LoVo (cell line): ENCODE measurements at places on chromosomes 3 and 15.
A peak's percentile ranks its signal among the peaks of the same experiment; 100 is the strongest.

GRCh38 chr15:79091204-79091867, 756 bp upstream of the RASGRF1 start:
- DNase-seq, result no peak

GRCh38 chr3:152742368-152743347, 92.3 kb upstream of the P2RY1 start:
- DNase-seq, result no peak

- DNase-seq, result no peak
Measured at GRCh38 chr3:33313331-33313730, 36.1 kb downstream of the FBXL2 start.

- no peak for DNase-seq
Measured at GRCh38 chr15:29121907-29122306, 147.7 kb downstream of the NSMCE3 start.

- DNase-seq, result no peak
Measured at GRCh38 chr3:158430968-158431367, 140.0 kb upstream of the MLF1 start.

DNA sequence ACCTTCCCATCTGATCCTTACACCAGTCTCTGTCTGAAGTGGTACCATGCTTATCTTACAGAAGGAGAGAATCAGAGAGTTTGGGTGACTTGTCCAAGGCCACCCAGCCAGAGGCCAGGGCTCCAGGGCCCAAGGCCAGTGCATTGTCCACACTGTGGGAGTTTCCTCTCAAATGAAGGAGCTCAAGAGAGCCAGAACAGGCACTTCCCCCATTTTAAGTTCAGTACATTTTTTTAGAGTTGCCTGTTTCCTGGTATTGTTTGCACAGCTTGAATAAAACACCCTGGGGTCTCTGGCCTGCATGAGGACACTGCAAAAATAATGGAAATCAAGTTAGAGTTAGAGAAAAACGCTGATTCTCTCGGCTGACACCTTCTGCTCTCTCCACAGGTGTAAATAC, 284.0 kb downstream of the SQOR start:
- no peak for DNase-seq

- no peak for DNase-seq
Measured at GRCh38 chr15:57505056-57505715, 86.5 kb upstream of the MYZAP start.

- DNase-seq, result no peak
Measured at GRCh38 chr3:179421500-179421899, 29.8 kb downstream of the GNB4 start.

- no peak for DNase-seq
Measured at GRCh38 chr3:134090031-134090430, 60.3 kb upstream of the SLCO2A1 start.

- DNase-seq, result no peak
Measured at GRCh38 chr3:191985691-191986090, 524.7 kb downstream of the PYDC2 start.

DNA sequence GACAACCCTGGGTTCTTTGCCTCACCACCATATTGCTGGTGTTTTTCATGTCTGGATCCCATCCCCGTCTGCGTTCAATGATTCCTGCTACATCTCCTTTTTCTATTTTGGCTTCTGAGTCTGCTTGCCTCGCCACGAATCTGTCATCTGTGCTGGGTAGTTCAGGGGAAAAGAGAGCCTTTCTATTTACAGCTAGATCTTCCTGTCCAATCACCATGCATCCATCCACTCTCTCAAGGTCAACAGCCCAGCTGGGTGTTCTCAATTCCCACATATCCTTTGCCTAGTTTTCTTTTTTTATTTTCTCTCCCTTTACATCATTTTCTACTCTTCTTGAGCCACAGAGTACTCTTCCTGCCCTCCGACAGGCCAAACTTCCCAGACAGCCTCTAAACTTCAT, 104.8 kb upstream of the RAD18 start:
- no peak for DNase-seq

DNA sequence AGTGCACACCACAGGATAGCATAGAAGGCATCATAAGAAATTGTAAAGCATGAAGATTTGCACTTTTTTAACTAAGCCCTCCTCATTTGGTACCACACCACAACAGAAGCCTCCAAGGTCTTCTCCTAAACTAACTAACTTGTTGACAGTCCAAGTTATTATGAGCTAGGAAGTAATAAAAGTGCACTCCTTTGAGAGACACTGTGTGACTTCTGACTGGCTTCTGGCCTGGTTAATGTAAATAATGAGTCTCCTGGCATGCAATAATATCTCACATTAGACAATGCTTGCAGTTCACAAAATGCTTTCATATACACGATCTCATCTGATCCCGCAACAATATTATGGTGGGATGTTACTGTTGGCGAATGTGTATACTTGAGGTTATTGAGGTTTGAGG, 103.9 kb upstream of the SLC24A5 start:
- DNase-seq, result no peak

GRCh38 chr3:65793495-65794200, 245.1 kb downstream of the MAGI1 start:
- DNase-seq, result peak; percentile 47

DNA sequence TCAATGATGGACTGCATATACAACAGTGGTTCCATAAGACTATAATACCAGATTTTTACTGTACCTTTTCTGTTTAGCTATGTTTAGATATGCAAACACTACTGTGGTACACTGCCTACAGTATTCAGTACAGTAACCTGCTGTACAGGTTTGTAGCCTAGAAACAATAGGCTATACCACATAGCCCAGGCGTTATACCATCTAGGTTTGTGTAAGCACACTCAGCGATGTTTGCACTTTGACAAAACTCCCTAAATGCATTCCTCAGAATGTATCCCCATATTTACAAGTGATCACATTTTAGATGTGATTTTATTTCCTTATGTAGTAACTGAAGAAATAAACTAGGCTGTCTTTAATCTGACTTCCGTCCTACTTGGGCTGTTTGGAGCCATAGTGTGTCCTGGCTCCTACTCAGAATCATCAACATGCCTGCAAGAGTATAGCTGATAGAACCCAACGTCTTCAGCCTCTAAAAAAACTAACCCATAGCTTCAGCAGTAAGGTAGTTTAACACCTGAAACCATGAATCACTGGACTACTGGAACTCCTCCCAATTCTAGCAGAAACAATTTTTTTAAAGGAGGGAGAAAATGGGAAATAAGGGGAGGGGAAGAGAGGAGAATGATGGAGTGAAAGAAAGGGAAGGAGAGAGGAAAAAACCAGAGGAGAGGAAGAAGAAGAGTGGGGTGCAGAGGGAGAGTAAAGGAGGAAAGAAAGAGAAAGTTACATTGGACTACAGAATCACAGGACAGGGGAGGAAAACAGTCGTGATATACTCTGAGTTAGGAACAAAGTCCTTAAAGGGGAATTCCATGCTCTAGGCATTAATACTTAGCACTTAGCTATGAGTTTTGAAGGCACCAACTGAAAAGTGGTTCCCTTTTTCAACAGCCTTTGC, 67.7 kb upstream of the PLXND1 start:
- DNase-seq, result no peak

DNA sequence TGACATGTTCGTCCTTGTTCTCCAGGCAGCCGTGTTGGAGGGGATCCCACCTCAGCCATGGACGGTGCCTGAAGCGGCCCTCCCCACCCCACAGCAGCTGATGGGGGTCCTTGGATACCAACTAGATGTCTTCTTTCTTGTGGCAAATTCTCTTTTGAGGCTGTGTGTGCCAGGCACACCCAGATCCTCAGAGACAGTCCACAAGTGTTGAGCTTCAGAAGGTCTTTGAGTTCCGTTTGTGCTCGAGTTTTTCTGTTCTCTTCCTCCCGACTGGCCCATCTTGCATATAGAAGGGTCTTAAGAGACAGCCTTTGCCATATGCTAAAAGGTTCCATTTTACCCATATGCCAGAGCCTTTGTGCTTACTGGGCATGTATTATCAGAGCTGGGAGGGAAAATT, 227.4 kb downstream of the THSD4 start:
- no peak for DNase-seq

DNA sequence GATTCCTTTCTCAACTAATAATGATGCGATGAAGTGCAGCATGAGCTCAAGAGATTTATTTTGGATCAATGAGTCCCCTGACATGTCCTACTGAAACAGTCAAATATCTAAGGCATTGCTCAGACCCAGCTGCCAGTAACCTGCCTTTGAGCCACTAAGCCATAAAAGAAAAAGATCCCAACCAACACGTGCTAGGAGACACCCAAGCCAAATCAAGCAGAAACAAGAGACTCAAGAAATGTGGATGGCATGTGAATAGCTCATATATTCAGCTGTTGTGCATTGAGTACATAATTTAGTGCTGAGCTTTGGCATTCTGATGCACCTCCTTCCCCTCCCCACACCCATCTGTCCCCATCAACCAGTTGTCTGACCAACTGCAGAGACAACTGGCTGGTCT, 29.2 kb downstream of the GJD2 start:
- DNase-seq, result no peak

DNA sequence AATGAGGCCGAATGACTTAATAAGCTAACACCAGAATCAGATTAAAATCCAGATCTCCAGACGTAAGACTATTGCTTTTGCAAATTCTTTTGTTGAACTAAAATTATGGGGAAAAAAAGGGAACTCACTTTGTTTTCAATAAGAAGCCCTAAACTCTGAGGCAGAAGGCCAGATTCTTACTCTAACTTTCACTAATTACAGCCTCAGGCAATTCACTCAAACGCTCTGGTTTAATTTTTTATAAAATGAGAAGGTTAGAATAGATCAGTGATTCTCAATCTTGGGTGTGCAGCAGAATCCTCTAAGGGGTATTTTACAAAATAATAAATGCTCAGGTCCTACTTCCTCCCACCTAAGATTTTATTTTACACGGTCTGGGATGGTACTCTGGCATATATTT, 38.1 kb downstream of the C3orf70 start:
- no peak for DNase-seq

GRCh38 chr3:8857720-8858367, 88.4 kb upstream of the OXTR start:
- DNase-seq, result no peak

DNA sequence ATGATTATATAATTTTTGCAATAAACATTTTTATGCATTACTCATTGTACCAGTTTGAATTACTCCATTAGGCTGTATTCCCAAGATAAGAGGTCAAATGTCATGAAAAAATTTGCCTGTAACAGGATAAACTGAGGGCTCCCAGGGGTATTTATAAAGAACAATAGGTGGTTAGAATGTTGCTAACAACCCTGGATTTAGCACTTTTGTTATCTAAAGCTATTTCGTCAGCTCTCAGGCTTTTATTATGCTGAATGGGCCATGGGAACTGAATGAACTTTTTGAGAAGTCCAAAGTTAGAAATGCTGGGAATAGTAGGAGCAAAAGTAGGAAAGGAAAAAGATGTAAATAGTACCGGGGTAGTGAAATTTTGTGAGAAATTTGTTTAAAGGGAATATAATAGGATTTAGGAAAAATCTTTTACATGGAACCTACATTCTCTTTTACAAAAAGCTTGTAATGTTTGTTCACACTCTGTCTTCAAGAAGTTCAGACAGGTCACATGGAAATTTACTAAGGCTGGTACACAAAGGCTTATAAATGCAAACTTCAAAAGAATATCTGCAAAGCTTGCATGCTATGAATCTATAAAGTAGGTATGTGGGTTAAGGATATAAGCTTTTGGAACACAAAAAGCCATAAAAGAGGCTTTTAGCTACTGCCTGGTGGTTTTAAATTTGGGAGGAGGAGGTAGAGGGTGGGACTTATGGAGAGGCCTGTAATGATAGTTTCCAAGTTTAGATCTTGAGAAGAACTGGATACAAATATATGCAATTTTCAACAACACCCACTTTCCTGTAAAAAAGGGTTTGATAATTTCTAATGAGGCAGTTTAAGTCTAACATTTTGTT, 445.8 kb upstream of the NAALADL2 start:
- no peak for DNase-seq

GRCh38 chr3:185737740-185738680, 86.8 kb downstream of the IGF2BP2 start:
- DNase-seq, result no peak

DNA sequence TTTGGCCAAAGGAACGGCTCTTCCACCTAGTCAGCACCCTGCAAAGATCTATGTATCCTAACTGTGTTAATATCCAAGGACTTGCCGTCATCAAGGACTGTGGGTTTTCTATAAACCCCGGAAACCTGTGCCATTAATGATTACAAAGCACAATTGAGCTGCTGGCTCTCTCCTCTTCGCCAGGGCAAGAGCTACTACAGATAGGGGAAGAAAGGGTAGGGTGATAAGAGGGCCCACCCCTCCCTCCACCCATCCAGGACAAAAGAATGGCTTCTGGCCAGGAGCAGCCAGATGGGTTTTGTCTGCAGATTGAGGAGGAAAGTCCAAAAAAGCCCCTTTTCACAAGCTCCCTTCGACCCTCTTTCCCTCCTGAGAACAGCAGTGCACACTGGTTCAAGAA, 9.9 kb downstream of the RFT1 start:
- DNase-seq, result no peak

DNA sequence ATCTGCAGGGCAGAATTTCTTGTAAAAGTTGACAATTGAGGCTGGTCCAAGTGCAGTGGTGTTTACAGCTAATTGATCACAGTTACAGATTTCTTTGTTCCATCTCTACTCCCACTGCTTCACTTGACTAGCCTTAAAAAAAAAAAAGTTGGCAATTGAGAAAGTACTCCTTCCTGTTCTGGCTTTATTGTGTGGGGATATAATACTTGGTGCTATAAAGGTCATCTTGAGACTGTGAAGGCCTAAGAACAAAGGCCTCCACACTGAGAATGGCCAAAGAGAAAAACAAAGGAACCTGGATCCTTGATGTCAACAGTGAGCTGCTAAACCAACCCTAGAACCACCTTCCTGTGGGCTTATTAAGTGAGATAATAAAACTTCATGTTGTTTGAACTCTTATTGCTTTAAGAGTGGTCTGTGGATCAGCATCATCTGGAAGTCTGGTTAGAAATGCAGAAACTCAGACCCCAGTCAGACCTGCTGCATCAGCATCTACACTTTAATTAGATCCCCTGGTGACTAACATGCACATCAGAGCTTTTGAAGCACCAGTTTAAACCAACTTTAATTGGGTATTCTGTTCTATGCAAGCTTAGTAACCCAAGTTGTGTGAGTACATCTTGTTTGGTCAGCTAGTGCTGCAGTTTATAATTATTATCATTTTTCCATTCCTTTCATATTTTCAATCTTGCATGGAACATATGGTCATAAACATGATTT, 55.2 kb downstream of the TMOD3 start:
- no peak for DNase-seq

DNA sequence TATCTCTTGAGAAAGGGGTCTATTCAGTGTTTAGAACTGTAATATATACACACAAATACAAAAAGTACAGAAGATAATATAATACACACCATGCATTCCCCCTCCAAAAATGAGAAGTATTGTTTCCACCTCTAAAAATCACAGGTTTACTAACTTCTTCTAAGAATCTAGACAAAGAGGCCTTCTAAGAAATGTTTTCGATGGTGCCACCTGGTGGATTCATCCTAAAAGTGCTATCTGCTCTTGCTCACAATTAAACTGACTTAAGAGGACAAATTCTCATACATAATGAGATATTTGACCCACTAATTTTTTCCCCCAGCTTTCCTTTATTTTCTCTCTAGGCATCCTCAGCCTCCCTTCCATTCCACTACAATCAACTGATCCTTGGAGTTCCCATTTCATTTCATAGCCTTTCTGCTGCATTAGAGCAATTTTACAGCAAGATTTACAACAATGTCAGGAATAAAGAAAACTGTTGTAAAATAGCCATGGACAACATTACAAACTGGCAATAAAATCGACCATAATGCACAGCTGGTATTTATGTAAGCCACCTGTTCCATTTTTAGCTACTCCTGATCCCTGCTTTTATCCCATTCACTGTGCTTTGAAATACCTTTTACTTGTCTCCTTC, 124.6 kb downstream of the ARRDC4 start:
- peak; percentile 81 for DNase-seq
